ENCODE measurements at places on chromosomes 5 and 9.

GRCh38 chr5:180523629-180524466 lies 29.7 kb downstream of the CNOT6 start:
- no peak for DNase-seq

GRCh38 chr9:87580941-87581438 lies 83.3 kb downstream of the DAPK1 start:
- DNase-seq = no peak

GRCh38 chr5:36374266-36374862 lies 72.7 kb upstream of the RANBP3L start:
- DNase-seq = no peak

DNA sequence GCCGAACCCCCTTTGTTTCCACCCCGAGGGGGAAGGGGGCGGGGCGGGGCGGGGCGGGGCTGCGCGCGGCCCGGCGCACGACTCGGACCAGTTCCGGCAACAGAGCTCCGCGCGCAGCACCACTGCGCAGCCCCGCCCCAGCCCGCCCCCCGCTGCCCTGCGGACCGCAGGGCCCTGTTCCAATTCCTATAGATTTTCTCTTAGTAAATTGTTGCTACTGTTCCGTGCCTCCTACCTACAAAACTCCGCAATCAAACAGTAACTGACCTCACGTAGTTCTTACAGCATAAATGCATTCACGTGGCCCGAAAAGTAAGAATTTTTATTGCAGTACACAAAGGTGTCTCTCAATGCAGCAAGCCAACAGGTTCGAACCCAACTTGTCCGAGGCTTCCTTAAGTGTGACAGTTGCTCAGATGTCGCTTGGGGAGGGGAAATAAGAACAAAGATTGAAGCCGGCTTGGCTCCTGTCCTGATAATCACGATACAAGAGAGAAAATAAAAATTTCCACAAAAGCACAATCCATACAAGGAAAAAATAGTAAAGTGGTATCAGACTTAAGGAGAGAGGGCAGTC lies 1.2 kb upstream of the RNF38 start:
- DNase-seq = no peak

DNA sequence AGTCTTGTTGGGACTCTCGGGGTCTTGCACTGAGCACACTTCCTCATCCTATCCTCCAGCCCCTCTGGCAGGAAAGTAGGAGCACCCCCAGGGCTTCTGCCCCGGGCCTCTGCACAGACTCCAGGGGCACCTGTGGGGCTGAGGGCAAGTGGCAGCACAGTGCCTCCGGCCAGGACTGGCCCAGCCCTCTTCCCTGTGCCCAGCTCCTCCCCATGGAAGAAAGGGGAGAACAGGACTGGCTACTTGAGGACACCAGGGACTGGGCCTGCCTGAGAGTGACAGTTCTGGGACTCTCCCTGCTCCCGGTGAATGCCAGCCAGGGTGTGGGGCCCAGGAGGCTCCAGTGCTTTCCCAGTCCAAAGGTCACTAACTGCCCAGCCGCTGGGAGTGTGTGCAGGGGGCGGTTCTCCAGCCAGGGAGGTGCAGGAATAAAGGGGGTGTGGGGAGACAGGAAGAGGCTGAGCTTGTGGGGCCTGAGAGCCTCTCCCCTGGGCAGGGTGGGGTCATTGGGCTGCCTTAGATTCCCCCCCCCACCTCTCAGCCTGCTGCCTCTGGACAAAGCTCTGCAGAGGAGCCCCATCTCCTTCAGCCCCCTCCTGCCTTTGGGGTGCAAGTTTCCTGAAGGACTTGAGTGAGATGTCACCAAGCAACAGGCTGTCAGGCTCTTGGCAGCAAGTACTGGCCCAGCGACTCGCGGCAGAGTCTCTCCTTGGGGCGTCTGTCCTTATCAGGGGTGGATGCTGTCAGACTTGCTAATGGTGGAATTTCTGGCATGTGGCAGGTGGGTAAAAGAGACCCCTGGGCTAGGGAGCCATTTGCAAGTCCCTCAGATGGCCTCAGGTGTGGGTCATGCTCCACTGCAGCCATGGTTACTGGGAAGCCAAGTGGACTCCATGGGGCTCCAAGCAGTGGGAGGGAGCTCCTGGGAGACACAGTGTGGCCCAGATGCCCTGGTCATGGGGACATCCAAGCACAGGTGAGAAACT lies 19.1 kb upstream of the JADE2 start:
- DNase-seq = peak; percentile 91

- DNase-seq = no peak
These were observed 91.8 kb upstream of the MTAP start for GRCh38 chr9:21710548-21711191.

DNA sequence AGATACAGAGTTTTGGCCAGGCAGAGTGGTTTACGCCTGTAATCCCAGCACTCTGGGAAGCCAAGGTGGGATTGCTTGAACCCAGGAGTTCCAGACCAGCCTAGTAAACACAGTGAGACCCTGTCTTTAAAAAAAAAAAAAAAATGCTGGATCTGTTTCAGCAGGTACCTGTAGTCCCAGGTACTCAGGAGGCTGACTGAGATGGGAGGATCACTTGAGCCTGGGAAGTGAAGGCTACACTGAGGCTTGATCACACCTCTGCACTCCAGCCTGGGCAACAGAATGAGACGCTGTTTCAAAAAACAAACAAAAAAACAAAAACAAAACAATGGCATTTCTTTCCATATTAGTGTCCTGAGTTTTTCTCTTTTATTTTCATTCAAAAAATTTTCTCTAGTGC lies 19.0 kb downstream of the UNC13B start:
- DNase-seq = no peak

DNA sequence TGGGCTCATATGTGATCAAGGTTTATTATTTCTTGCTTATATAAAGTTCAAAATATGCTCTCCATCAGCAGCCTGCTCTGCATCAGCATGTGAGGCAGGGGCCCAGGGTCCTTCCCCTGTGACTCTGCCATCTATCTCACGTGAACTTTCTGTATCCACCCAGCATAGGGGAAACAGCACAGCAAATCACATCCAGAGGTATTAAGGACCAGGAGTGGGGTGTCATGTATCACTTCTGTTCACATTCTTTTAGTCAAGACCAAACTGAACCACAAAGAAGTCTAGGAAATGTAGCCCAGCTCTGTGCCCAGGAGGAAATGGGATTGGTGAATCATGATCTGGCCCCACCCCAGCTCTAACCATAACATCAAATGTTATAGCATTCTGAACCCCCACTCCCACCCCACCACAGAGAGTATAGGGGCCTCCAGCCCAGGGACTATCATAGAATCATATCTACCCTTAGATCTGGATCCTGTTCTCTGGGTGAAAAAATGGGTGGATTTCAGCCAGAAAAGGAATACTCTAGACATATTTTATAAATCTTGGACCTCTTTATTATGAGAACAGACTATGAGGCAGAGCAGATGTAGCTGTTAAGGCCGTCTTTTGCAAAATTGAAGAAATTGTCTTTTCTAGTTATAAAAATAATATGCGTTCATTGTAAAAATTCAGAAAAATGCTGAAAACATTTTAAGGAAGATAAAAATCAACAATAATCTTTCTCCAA lies 473.7 kb downstream of the ARHGEF28 start:
- DNase-seq = no peak

DNA sequence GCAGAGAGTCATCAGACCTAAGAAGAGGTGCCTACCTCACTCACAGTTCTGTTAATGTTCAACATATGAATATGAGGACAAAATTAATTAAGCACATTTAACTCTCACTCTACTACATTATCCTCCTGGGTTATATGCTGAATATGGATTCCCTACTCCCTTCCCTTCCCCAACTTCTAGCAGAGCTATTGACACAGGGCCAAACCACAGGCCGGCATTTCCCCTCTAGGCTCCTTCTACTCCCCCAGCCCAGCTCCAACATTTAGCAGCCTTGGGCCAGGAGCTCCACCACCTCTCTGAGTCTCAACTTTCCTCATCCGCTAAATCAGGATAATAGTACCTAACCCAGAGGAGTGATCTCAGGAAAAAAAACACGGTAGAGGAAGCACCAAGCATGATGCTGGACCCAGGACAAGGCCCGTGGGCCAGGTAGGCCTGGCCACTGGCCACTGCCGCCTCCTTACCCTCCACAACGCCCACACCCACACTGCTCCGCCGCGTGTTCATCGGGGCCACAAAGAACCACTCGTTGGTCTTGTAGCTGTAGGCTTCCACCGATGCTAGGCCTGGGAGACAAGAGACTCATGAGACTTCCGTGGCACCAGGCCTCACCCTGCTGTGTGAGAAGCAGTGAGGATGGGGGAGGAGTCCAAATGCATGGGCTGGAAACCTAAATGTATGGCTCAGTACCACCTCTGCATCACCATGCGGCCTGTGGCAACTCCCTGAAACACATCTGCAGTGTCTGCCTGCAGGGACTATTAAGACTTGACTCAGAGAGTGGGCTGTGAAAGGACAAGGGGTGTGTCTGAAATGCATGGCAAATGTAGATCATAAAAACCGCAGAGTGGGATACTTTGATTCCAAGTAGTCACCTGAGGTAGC lies 98.8 kb downstream of the KLHL3 start:
- no peak for DNase-seq

- no peak for DNase-seq
These were observed 24.4 kb downstream of the WHRN start for GRCh38 chr9:114480746-114481435.

All from SW 1271 (cell line).